ENCODE measurements at places on chromosomes 5 and 9.

GRCh38 chr5:35229076-35230037 lies 930 bp downstream of the PRLR start:
- DNase-seq = no peak

- DNase-seq = peak; percentile 67
Observed at GRCh38 chr5:136731241-136731900, 366.0 kb upstream of the TRPC7 start.

GRCh38 chr5:167816354-167816753 lies 475.1 kb upstream of the WWC1 start:
- DNase-seq = peak; percentile 62

- DNase-seq = no peak
Observed at GRCh38 chr5:112694853-112695709, 42.6 kb upstream of the APC start.

DNA sequence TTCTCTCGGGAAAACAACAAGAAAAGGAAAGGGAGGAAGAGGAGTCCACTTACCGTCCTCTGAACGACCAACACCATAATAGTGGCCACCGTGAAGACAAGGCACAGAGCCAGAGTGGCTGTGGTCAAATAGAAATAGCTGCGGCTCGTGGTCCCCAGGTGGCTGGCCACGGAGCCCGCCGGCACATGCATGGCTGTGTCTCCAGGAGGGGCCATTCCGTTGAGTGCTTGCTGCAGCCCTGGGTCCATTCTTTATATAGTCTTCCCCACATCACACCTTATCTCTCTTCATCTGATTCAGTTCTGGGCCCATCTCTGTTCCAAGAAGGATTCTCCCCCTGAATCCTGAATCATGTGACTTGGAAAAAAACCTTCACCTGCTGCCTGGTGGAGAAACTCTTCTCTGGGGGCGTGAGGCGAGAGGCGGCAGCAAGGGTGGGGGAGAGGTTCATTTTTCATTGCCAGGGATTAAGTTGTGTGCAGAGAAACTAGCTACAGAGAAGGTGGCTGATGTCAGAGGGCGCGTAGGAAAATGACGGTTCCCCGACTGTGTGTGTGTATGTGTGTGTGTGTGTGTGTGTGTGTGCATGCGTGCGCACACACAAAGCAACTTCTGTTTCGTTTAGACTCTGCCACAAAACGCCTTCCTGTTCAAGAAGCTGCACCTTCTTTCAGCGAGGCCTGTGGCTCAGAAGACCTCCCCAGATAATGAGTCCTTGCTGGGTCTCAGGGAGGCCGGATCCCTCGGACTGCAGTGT lies at the start of gene TNFSF8:
Gene TNFSF8, minus strand, starts transcription at position 536 of the 757 bp plus-strand sequence. Its CDS starts 288 bp downstream, at position 248.
- no peak for DNase-seq

GRCh38 chr9:85741095-85741874 lies 469 bp downstream of the AGTPBP1 start:
- peak; percentile 29 for DNase-seq

DNA sequence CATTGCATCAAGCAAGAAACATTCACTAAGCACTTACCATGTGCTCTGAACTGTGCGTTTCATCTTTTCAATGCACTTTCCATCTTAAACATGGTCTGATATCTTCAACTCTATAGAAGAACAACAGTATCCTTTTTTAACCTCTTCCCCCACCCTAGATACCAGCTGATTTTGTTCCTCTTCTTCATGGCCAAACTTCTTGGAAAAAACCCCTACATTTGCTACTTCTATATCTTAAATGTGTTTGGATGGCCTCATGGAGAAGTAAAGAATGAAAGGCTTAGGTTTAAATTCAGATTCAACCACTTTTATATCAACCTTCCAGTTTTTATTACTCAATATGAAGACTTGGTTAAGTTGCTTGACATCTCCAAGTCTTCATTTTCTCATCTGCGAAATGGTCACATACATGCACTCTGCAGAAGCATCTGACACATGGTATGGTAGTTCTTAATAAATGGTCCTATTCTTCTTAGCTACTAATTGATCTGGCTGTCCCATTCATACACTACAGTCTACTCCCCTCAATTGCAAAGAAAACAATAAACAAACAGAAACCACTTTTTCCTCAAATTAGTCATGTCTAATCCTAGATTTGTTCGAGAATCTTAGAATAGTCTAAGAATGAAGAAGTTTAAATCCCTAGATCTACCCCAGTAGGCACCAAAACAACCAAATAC lies 59.4 kb downstream of the FYB1 start:
- DNase-seq = no peak

- DNase-seq = no peak
Observed at GRCh38 chr9:136673088-136673974, 10.6 kb downstream of the EGFL7 start.

DNA sequence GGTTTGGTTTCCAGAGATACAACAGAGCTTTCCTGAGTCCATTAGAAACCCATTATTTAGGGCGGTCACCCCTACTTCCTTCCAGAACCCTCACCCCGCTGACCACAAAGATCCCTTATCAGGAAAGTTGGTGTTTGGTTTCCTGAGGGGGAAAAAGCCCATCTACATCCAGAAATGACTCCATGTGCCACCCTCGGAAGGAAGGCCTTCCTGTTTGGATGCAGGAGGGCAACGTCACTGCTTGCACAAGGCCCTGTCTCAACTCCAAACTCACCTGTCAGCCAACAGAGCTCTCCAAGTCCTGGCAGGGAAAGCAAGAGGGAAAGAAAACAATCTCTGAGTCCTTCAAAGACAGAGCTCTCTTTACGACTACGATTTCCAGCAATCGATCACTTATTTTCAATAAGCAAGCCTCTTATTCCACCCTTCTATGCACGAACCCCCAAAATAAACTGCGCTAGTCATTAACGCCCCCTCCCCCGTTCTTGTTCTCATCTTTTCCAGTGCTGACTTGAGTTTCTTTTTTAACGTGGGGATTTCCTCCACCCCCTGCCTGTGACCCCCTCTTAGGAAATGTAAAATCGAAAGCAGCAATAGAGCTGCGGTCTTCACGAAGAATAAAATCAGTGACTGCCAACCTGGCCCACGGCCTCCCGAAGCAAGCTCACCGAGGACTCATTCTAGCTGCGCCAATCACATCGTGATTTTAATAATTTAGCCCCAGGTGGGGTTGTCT lies 35.7 kb upstream of the NTNG2 start:
- DNase-seq = no peak

DNA sequence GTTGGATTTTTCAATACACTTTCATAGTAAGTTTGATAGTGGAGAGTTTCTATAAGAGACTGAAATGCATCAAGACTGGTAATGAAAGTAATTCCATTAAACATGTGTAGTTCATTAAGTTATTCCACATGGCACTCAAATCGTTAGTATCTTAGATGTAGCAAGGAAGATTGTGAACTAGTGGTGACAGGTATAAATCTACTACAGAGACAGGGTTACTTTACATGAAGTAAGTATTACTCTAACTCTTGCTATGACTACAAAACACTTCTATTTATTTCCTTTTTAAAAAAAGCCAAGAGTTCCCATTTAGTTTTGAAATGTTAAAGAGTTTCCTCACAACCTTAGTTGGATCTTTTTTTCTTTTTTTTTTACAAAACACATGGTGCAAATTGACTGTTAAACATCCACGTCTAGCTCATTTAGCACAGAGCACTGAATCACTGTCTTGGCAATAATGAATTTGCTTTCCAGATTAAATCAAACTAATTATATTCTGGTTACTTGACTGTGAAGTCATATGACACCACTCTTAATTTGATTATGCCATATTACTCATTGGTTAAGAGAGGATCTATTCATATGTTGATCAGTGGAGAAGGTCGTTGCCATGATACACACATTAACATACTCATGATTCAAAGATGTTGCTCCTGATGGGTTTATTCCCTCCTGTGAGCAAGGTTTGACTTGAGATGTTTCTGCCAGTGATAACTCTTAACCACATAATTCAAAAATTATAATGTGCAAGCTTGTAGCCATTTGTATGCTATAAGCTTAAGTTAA lies 644.8 kb downstream of the EFNA5 start:
- DNase-seq = no peak

DNA sequence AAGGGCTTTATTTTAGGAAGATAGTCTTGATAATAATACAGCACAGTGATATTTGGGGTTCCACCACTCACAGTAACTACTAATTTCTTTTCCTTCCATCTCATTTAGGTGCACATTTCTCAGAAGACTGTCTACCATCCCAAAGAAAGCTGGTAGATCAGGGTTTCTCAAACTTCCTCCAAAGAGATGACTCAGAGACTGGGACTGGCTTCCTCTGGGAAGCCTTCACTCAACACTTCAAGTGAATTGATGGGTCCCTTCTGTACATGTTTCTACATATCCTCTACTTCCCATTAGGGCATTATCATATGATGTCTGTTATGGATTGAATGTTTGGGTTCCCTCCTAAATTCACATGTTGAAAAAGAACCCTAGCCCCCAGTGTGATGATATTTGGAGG lies 138.5 kb downstream of the SPOCK1 start:
- peak; percentile 64 for DNase-seq

GRCh38 chr5:158917731-158918130 lies 182.0 kb downstream of the EBF1 start:
- DNase-seq = no peak

GRCh38 chr5:79269733-79270166 lies 33.8 kb downstream of the JMY start:
- no peak for DNase-seq

DNA sequence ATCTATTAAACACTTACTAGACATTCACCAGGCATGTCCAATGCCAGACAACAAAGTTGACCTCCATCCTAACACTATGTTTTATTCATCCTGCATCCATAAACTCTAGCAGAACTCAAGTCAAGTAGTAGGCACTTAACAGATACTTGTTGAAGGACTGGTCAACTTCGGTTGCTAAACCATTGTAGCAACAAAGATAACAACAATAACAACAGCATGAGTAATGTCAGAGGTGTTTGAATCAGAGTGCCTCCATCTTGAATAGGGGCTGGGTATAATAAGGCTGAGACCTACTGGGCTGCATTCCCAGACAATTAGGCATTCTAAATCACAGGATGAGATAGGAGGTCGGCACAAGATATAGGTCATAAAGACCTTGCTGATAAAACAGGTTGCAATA lies 180.5 kb upstream of the ZNF462 start:
- DNase-seq = no peak

DNA sequence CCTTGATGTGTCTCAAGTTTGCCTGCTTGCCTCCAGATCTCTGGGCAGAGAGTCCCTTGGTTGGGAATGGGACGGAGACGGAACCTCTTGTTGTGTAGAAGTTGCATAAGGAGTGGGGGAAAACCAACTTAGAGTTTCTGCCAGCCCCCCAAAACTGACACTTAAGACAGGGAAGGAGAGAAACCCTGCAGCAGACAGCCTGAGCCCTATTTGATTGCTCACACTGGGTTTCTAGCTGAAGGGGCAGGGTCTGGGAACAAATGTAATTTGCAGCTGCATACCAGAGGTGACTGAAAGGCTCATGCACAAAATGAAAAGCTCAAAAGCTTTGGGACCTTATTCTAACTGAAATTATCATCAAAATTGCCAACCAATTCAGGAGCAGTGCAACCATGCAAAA lies 254.5 kb downstream of the RASEF start:
- no peak for DNase-seq

DNA sequence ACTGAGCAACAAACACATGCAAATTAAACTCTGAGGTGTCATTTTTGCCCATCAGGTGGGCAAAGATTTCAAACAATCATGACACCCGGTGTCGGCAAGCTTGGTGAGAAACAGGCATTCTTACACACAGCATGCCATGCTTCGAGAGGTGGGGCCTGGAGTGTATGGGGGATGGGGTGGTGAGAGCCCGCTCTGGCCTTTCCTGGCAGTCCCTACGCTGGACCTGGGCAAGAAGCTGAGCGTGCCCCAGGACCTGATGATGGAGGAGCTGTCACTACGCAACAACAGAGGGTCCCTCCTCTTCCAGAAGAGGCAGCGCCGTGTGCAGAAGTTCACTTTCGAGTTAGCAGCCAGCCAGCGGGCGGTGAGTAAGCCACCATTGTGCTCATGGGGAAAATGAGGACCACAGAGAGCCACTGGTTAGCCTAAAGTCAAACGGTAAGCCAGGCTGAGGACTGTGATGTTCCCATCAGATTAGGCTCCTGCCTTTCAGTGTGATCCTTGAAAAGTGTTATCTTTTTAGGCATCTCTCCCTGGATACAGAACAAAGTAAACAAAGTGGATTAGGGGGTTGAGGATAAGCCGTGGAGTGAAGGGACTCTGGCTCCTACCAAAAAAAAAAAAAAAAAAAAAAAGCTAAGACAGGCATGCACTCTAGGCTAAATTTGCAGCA lies 9.4 kb downstream of the MYOZ3 start:
- no peak for DNase-seq

DNA sequence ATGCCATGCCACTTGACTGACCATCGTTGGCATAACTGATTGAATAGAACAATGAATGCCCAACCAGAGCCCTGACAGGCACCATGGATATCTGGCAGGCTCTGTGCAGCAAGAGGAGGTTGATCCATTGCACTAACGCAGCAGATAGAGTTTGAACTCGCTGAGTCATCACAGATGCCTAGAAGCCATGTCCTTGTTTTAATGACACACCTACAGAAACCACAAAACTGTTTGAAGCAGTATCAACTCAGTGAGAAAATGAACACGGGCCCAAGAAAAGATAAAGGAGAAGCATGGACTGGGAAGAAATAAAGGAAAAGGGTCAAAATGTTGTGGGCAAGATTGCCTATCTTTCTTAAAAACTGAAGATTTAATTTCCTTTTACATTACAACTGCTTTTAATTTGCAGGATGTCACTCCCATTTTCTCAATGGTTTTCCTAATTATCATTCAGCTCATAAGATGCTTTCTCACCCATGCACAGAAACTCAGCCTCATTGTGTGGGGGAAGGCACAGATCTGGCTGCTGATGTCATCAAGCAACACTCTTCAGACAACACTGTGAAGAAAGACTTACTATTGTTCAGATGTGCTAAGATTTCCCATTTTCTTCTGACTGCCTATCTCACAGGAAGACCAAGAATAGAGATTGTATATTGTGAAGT lies 129.0 kb downstream of the PIK3R1 start:
- DNase-seq = peak; percentile 32

GRCh38 chr9:135617538-135617900 lies 21.8 kb downstream of the GLT6D1 start:
- no peak for DNase-seq

- no peak for DNase-seq
Observed at GRCh38 chr5:156591631-156592030, 258.5 kb upstream of the PPP1R2B start.

DNA sequence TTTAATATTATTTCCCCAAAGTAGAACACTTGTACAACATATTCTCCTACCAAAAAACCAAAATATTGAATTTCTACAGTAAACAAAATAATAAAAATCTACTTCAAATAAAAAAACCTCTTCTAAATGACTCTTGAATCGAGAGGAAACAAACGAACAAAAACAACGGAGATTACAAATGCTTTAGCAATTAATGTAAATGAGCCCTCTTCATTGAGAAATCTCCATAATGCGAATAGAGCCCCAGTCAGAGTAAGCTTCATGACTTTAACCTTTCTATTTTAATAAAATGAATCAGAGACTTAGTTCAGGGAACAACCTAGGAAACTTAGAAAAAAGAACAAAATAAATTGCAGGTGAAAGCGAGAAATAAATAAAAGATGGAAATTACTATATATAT lies 129.3 kb upstream of the SEMA6A start:
- no peak for DNase-seq
